ENCODE measurements at places on chromosomes 11 and 22. TPM values are rescaled to one million over a fixed set of nuclear protein-coding genes. Genes with fewer than 3 reads are reported as not detected.

DNA sequence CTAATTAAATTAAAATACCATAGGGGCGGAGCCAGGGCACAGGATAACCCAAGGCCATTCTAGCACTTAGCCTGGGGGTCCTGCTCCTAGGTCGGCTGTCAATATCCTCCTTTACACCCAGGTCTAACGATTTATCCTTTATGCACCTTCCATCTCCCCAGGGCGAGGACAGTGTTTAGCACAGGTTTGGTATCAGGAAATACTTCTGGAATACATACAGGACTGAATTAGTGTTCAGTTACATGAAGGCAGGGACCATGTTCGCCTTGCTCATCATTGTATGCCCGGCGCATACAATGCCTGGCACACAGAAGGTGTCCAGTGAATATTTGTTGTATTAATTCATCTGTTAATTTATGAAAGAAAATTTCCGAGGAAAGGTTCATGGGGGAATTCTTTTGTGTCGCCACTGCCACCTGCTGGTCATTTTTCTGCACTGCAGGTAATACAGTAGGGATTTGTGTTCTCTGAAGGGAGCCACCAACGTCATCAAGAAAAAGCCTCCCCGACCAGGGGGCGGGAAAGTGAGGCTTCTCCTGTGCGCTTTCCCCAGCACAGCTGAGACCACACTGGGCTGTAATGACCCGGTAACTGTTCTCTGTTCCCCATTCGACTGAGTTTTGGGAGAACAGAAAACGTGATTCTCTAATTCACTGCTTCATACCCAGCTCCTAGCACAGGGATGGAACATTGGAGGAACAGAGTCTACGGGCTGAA, 68.7 kb upstream of the ASPHD2 start:
- no peak overlapping the region for H3K27ac ChIP-seq
- H3K4me1 ChIP-seq = peaks cover 4% of the 10 kb centered on the region
- H3K27me3 ChIP-seq = no peaks in the 10 kb centered on the region
- H3K36me3 ChIP-seq = no peaks in the 10 kb centered on the region
- H3K4me3 ChIP-seq = peak overlapping the region; percentile 17

Gene MS4A4A
- total RNA-seq = not detected

GRCh38 chr11:126214441-126214840, 2.9 kb downstream of the FAM118B start:
- peaks cover 4% of the 10 kb centered on the region for H3K36me3 ChIP-seq
- H3K4me3 ChIP-seq = no peak overlapping the region
- DNase-seq = no peak
- peaks cover 30% of the 10 kb centered on the region for H3K4me1 ChIP-seq
- no peaks in the 10 kb centered on the region for H3K27me3 ChIP-seq

Gene SERPIND1
- 0.18 TPM for total RNA-seq

GRCh38 chr22:36901411-36902142, 11.9 kb upstream of the CSF2RB start:
- no peaks in the 10 kb centered on the region for H3K27me3 ChIP-seq
- H3K4me3 ChIP-seq = no peak overlapping the region
- H3K4me1 ChIP-seq = no peaks in the 10 kb centered on the region
- DNase-seq = no peak

Gene TMEM45B
- total RNA-seq = 2.6 TPM

Gene MMP3
- not detected for total RNA-seq

Gene SLC25A1
- total RNA-seq = 162 TPM

- H3K27me3 ChIP-seq = no peaks in the 10 kb centered on the region
- H3K36me3 ChIP-seq = no peaks in the 10 kb centered on the region
- H3K4me3 ChIP-seq = no peak overlapping the region
- peak overlapping the region; percentile 39 for H3K27ac ChIP-seq
- peaks cover 63% of the 10 kb centered on the region for H3K4me1 ChIP-seq
- DNase-seq = no peak
Measured at GRCh38 chr22:37498289-37498909, 12.2 kb upstream of the MFNG start.

GRCh38 chr11:33696411-33696810, 4.2 kb downstream of the C11orf91 start:
- H3K4me3 ChIP-seq = no peak overlapping the region
- DNase-seq = no peak
- peak overlapping the region; percentile 94 for H3K27ac ChIP-seq
- H3K36me3 ChIP-seq = no peaks in the 10 kb centered on the region

GRCh38 chr11:114039551-114039950, 20.0 kb upstream of the ZBTB16 start:
- H3K27me3 ChIP-seq = peaks cover 5% of the 10 kb centered on the region
- no peak for DNase-seq
- H3K4me1 ChIP-seq = peaks cover 16% of the 10 kb centered on the region
- H3K27ac ChIP-seq = no peak overlapping the region
- H3K4me3 ChIP-seq = no peak overlapping the region

Gene KCNJ1
- not detected for total RNA-seq

Data from Panc1 (cell line).